T-helper 9 cell (primary cell): ENCODE measurements at places on chromosomes 4 and X.

DNA sequence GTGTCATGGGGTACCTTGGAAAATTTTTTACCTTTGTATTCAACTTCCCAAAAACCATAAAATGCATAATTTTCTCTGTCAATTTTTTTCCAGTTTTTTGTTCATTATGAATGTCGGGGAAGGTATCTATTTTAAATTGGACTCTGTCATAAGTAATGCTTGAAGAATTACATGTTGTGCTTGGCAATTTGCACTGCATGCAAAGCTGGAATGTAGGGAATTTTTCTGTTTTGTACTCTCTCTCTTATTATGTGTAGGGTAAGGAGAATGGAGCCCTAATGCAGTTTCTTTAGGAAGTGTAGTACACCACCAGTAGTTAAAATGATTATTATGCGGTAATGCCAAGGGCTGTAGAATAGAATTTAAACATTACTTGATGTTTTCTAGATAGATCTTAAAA lies 137.7 kb upstream of the LIMCH1 start:
- DNase-seq, result no peak

- DNase-seq, result no peak
These were observed 67.3 kb upstream of the VBP1 start for GRCh38 chrX:155148724-155149537.

GRCh38 chrX:30748342-30748960 lies 95.2 kb downstream of the GK start:
- DNase-seq, result no peak

- DNase-seq, result no peak
These were observed 26.5 kb upstream of the SPANXN4 start for GRCh38 chrX:142999199-142999701.

DNA sequence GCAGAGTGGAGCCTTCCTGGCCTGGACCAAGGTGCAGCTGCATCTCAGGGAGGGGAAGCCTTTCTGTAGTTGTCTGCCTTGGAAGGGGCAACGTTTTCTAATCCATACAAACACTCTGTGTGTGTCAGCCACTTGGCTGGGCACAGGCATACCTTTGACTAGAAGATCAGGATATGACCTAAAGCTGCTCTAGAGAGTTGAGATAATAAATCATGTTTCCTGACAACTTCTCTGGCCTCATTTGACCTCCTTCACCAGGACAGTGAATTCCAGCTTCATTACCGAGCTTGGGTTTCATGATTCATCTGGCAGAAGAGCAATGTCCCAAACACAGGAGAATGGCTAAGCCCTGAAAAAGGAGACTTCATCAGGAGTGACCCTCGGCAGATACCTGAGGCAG lies 89.6 kb upstream of the KIT start:
- DNase-seq, result no peak

GRCh38 chrX:122219735-122220134 lies 964.3 kb upstream of the GRIA3 start:
- no peak for DNase-seq

DNA sequence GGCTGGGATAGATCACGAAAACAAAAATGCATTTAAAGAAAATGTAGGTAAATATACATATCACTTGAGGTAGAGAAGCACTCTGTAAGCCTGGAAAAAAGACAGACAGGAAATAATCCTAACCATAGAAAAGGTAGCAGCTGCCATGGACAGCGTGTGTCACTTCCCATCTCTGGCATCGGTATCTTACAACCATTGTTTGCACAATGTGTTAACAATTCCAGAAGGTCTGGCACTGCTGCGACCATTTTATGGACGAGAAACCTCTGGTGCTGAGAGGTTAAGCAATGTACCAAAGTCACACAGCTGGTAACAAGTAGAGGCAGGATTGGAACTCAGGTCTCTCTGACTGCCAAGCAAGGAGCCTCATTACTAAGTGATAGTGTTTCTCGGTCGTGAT lies 1.7 kb upstream of the MTNR1A start:
- DNase-seq, result no peak

DNA sequence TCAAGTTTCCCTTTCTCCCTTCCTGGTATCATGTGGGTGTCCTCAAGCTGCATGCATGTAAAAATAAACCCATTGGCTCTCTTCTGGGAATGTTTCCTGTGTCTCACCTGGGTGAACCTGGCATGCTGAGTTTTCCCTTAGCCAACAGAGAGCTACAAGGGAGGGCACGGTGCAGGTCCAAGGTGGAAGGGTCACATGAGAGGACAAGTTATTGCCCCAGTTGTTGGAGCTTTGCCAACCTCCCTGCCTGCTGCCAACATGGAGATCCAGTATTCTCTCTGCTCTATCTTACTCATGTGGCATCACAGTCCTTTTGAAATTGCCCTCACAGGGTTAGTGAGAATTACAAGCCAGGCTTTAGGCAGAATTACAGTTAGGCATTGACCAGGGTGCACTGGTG lies 196.1 kb upstream of the GYPA start:
- DNase-seq, result no peak

- no peak for DNase-seq
These were observed 110.2 kb downstream of the CPZ start for GRCh38 chr4:8702516-8703400.

- DNase-seq, result no peak
These were observed 74.6 kb downstream of the MXRA5 start for GRCh38 chrX:3271834-3272186.

- DNase-seq, result peak; percentile 59
These were observed at the start of gene AMOT for GRCh38 chrX:112840382-112841113. Gene AMOT (minus strand): TSS chrX:112840831. CDS start chrX:112823126, 17,705 bp downstream.

GRCh38 chrX:54540289-54540688 lies 10.3 kb downstream of the GNL3L start:
- no peak for DNase-seq

- no peak for DNase-seq
These were observed 106.7 kb upstream of the GRXCR1 start for GRCh38 chr4:42785817-42786216.

DNA sequence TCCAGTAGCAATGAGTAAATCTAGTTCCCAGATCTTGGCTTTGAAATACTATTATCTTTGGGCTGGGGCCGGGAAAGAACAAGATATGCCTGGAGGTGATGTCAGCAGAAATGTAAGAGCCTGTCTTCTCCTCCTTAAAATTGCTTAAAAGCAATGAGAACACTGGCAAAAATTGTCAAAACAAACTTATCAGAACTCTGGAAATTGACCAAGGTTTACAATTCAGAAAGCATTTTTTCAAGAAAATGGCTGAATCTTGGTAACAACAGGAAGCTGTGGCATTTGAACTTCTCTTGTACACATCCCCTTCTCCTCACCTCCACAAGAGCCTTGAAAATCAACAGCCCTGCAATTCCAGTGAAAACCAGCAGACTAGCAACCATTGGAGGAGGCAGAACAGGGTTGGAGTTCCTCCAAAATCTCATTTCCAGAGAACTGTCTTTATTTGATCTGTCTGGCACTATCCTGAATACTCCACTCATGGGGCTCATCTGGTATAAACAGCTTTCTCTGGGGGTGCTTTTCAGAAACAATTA lies 13.5 kb downstream of the TIMP1 start:
- no peak for DNase-seq

- no peak for DNase-seq
These were observed 558.0 kb downstream of the STPG2 start for GRCh38 chr4:97585274-97585673.

DNA sequence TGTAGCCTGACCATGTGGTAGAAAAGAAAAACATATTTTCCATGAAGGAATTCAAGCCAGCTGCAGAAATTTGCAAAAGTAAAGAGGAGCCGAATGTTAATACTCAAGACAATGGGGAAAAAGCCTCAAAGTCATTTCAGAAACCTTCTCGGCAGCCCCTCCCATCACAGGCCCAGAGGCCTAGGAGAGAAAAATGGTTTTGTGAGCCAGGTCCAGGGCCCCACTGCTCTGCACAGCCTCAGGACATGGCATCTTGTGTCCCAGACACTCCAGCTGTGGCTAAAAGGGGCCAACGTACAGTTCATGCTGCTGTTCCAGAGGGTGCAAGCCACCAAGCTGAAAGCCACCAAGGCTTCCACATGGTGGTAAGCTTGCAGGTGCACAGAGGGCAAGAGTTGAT lies 50.9 kb upstream of the BBS12 start:
- no peak for DNase-seq

- no peak for DNase-seq
These were observed 58.5 kb downstream of the ACOX3 start for GRCh38 chr4:8381814-8382581.

DNA sequence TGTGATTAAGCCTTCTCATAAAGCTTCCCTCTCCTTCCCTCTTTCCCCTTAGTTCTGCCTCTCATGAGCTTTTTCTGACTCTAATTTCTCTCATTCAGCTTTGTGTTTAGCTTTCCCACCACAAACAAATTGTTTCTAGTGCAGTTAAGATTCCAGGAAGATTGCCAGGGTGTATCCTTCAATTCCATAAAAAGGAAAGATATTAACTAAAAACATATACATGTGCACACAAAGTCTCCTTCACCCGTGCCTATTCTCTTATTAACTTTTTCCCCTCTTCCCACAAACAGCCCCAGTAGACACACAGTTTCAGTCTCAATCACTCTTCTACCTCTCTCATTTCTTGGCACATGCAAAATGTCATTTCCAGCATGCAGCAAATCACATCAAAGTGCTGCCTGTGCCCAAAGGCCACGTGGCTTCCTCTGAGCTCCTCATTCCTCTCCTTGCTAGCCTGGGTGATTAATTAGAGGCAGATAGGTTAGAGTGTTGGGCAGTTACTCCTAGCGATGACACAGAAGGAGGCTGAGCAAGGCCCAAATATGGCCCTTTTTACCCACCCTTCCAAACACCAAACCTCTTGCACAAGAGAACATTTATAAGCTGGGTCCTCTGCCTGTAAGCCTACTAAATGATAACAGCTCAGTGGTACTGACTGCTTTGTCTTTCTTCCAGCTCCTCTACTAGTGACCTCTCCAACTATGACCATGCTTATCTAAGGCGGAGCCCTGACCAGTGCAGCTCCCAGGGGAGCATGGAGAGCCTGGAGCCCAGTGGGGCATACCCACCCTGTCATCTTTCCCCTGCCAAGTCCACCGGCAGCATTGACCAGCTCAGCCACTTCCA lies 159.6 kb downstream of the SOWAHB start:
- no peak for DNase-seq

DNA sequence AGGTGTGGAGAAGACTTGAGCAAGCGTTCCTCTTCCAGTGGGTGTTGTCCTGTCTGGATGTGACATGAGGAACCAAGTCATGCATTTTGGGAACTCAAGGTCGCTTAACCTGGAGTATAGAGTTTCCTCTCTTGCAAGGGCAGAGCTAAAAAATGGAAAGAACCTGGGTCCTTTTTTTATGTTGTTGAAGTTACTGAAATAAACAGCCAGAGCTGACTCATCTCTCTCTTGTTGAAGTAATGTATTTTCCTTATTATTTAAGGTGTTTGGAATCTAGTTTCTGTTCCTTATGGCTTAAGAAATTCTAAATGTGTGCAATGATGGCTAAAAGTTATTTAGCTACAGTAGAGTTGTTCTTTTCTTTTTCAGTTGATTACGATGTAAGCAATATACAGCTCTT lies 314.5 kb downstream of the CAMK2D start:
- DNase-seq, result no peak

GRCh38 chrX:153981771-153982533 lies 9.4 kb downstream of the TMEM187 start:
- peak; percentile 41 for DNase-seq

DNA sequence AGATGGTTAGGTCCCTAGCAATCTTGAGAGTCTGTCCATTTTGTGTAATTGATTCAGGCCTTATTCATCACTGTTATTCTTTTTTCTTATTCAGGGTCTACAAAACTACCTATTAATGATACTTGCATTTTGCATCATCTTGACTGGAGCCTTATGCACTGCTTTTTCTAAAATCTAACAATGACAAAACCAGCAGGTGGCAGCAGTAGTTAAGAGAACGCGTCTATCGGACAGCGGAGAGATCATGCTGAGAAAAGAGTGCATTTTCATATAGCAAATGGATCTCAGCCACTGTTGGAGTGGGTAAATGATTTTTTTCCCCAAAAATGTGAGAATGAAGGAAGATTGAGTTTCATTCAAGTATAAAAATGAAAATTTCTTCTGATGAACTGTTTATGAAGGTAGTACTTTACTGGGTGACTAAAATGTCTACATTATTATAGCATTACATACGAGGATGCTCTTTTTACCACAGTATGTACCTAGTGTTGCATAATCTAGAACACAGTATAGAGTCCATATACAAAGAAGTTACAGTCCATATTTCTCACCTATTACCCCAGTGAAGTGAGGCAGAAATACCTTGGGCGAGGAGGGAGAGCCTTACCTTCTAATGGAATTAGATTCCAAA lies 43.2 kb downstream of the TMEM144 start:
- peak; percentile 7 for DNase-seq

DNA sequence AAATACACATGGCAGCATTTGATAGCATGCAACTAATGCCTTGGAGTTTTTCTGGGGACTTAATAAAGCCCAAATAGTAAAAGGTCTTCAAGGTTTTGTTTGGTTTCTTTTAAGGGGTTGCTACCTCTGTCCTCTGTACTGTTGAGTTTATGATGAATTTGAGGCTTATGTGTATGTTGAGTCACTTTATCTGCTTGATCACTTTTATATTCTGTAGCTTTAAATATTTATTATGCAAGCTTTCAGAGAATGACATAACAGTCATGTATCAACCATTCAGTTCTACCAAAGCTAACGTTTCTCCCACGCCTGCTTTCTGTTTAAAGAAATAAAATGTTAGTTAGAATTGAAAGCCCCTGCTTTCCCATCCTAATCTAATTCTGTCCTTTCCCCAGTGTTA lies 122.2 kb downstream of the NHS start:
- DNase-seq, result no peak

GRCh38 chr4:1792832-1793495 lies at the start of gene FGFR3:
Gene FGFR3 (plus strand): TSS chr4:1793293. CDS start chr4:1793935, 642 bp downstream.
- peak; percentile 28 for DNase-seq

- DNase-seq, result no peak
These were observed 6.8 kb downstream of the PLXNA3 start for GRCh38 chrX:154464806-154465365.

DNA sequence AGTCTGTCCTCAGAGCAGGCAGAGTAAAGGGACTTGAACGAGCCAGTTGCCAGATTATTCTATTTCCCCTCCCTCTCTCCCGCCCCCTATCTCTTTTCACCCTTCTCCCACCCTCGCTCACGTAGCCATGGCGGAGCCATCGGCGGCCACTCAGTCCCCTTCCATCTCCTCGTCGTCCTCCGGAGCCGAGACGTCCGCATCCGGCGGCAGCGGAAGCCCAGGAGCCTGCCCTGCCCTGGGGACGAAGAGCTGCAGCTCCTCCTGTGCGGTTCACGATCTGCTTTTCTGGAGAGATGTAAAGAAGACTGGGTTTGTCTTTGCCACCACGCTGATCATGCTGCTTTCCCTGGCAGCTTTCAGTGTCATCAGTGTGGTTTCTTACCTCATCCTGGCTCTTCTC lies 106.2 kb upstream of the SMAD1 start:
- no peak for DNase-seq

- DNase-seq, result no peak
These were observed 170.3 kb downstream of the VEGFC start for GRCh38 chr4:176622251-176622948.

- no peak for DNase-seq
These were observed 78.6 kb downstream of the MAGEC1 start for GRCh38 chrX:141982296-141982695.
